Fibroblast of skin of right quadriceps (primary cell): ENCODE measurements at places on chromosomes 1 and 21.

DNA sequence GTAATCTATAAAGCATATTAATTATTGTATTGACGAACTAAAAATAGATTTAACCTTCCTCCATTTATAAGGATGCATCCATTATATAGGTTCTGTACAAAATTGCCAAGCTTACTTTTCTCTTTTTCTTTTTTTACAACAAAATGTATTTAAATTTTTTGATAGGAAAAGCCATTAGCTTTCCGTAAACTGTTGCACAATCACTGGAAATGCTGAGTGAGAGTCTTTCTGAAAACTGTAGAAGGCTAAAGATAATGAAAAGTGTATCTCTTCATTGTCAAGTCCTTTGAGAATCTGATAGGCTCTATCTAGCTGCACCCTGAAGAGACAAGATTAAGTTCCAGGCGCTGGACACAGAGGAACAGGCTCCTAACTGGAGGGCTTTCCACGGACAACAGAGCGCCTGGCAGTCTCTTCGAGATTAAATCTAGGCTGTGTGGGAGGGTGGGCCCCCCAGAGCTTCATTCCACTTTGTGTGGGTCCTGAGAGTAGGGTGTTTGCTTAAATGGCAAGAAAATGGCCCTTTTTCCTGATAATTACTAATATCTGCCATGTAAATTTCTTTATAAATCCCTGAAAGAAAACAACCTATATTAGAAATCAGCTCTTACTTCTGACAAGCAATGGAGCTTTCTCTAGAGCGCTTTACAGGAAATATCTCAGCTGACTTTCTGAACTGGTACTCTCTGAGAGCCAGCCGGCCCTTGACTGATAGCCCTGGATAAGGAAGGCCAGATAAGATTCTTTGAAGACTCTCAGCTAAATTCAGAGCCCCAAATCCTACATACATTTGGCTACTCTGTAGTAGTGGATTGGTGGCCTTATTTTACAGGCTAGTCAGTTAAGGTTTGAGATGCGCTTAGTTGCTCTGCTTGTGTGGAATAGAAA lies 108.3 kb downstream of the FMN2 start:
- no peak for DNase-seq

- no peak for DNase-seq
Measured at GRCh38 chr1:187018291-187018690, 189.5 kb downstream of the PLA2G4A start.

DNA sequence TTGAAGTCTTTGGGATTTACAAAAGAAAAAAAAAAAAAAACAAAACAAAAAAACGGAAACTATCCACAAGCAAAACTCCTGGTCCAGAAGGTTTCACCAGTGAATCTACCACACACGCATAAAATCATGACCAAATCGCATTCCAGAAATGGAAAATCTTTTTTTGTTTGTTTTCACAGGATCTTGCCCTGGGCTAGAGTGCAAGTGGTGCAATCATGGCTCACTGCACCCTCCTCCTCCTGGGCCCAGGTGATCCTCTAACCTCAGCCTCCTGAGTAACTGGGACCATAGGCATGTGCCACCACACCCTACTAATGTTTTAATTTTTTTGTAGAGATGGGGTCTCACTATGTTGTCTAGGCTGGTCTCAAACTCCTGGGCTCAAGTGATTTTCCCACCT lies 100.5 kb downstream of the DYRK1A start:
- DNase-seq: no peak

DNA sequence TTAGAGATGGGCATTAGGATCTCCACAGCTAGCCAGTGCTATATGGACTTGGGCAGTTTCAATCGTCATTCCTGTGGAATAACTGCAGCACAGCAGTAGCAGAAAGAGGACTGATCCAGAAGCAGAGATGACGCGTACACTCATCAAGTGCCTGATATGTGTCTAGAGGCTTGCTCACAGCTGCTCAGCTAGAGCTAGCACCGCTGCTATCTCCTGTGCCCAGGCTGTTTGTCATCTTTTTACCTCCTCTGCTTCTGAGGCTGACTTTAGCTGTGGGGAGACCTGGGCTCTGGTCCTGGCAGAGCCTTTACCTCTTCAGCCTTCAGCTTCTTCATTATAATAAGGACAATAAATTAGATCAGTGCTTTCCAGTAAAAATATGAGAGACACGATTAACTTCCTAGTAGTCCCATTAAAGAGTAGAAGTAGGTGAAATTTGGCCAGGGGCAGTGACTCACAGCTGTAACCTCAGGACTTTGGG lies 5.3 kb downstream of the TENT5C start:
- DNase-seq: no peak
